ENCODE measurements at places on chromosomes 6 and 20.

GRCh38 chr6:5590187-5590586 lies 328.9 kb downstream of the FARS2 start:
- no peak for DNase-seq

- no peak for DNase-seq
Measured at GRCh38 chr6:139858429-139858828, 484.0 kb upstream of the CITED2 start.

- peak; percentile 87 for DNase-seq
Measured at GRCh38 chr6:29516108-29516507, 28.4 kb upstream of the MAS1L start.

DNA sequence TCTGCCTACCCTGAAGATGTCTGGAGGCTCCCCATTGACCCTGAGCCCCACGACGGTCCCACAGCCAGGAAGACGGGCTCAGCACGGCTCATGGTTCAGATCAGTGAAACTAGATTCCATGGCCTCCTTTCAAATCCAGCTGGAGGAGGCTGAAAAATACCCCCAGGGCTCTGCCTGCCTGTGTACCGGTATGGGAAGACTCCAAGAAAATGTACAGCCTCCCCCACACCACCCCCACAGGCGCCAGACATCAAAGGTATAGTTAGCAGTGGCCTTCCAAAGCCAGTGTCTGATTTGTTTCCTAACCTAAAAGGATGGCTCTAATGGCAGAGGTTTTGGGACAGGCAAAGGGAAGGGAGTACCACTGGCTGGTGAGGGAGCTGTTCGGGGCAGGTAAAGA lies 86.2 kb upstream of the SNAP25 start:
- DNase-seq: no peak

DNA sequence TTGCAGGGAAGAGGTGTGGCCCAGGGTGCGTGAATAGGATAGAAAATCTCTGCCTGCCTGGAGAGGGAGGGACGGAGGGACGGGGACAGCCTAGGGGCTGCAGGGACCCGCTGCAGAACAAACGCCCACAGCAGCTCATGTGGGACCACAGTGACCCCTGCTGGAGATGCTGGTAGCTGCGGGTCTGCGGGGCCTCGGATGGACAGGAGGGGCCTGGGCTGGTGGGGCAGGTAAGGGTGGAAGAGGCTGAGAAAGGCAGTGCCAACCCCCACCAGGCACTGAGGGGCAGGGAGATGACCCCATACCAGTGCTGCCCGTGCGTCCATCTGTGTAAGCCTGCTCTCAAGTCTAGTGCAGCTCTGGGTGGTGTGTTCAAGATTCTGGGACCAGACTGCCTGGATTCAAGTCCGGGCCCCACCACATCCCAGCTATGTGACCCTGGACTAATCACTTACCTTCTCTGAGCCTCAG lies 39.4 kb downstream of the KIAA1755 start:
- DNase-seq: peak; percentile 57

- no peak for DNase-seq
Measured at GRCh38 chr6:145507239-145507638, 228.1 kb downstream of the EPM2A start.

DNA sequence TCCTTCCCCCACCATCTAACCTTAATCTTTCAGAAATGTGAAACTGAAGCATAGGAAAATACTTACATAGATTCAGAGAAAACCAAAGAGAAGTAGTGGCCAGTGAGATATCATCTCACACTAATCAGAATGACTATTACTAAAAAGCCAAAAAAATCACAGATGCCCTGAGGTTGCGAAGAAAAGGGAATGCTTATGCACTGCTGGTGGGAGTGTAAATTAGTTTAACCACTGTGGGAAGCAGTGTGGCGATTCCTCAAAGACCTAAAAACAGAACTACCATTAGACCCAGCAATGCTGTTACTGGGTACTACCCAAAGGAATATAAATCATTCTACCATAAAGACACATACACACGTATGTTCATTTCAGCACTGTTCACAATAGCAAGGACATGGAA lies 9.2 kb upstream of the PREX1 start:
- no peak for DNase-seq

- no peak for DNase-seq
Measured at GRCh38 chr6:90177544-90178383, 118.9 kb downstream of the BACH2 start.

DNA sequence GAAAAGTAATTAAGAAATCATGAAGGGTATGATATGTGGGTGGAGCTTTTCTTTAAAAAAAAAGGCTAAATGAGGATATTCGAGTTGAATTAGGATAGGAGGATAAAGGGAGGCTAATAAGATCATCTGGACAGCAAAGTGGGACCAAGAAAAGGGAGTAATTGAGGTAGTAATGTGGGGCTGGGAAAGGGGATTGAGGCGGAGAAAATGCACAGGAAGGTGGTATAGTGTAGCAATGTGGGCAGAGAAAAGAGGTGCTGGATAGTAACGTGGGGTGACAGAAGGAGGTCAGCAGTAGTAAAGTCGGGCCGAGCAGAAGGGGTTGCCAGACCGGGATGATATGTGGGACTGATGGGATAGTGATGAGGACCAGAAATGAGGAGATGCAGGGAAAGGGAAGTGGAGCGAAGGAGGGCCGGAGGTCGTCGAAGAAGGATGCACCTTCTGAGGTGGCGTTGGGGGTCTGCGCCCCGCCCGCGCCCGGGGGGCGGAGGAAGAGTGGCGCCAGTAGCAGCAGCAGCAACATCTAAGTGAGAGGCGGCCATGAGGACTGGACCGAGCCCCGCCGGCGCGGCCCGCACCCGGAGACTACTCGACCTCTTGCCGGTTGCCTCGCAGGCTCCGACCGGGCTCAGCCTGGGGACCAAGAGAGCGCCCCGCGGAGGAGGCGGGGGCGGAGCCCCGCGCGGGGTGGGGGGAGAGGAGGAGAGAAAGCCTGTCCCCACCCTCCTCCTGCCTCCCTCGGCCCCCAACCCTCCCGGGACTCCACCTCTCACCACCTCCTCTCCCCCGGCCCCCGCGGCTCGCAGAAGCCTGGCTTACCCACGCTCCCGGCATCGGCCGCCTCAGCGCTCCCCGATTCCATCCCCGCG lies 887 bp downstream of the GABBR1 start:
- DNase-seq: peak; percentile 65

DNA sequence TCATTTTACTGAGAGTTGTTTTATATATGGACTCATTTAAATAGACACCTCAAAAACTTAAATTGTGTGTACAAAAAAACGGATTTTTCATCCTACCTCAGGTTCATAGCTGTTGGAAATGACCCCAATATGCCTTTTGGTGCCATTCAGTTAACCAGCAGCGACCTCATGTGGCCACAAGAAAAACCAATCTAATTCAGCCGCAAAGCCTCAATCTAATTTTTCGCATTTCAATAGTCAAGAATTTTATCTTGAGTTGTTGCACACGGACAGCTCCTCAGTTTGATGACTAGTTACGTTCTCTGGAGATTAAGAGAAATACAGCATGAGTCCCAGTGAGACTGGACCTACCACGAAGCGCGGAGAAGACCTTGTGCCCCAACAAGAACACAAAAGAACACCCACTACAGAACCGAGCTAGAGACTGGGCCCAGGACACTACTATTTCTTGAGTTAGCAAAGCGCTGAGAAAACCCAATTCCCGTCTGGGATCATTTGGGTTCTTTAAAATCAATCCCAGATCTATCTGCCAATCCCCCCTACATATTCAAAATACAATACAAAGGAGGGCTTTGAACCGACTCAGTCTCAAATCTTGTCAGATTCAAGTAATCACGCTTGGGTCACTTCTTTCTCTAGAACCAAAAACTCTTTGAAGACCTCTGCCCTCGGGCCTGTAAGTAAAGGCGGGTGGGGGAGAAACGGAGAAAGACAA lies 1.1 kb downstream of the TCP11 start:
- peak; percentile 74 for DNase-seq

- no peak for DNase-seq
Measured at GRCh38 chr6:89944826-89945407, 50.6 kb downstream of the GJA10 start.

- peak; percentile 49 for DNase-seq
Measured at GRCh38 chr6:143689852-143690251, 12.1 kb downstream of the PHACTR2 start.

GRCh38 chr20:14720251-14720650 lies 382.8 kb upstream of the FLRT3 start:
- DNase-seq: no peak

- DNase-seq: peak; percentile 49
Measured at GRCh38 chr20:51043811-51044210, 20.9 kb upstream of the KCNG1 start.

GRCh38 chr6:209432-210103 lies 82.7 kb upstream of the DUSP22 start:
- DNase-seq: no peak

DNA sequence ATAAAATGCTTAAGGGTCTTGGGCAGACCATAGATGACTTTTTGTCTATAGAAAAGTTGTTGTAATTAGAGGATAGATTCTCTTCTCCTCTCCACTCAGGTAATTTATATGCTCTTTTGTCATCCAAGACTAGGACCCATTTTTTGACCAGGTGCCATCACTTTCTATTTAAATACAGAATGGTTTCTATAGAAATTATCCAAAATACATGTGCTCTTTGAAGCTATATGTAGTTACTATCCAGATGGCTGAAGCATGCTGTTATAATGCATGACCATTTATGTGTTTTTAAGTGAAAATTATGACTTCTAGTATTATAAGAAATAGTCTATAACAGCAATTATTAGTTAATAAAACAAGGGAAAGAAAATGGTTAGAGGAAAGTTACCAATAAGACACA lies 3.0 kb upstream of the MLIP start:
- DNase-seq: no peak

GRCh38 chr20:45592574-45593189 lies 13.6 kb upstream of the WFDC8 start:
- DNase-seq: peak; percentile 9

GRCh38 chr20:16747291-16747811 lies 807 bp upstream of the OTOR start:
- DNase-seq: no peak

DNA sequence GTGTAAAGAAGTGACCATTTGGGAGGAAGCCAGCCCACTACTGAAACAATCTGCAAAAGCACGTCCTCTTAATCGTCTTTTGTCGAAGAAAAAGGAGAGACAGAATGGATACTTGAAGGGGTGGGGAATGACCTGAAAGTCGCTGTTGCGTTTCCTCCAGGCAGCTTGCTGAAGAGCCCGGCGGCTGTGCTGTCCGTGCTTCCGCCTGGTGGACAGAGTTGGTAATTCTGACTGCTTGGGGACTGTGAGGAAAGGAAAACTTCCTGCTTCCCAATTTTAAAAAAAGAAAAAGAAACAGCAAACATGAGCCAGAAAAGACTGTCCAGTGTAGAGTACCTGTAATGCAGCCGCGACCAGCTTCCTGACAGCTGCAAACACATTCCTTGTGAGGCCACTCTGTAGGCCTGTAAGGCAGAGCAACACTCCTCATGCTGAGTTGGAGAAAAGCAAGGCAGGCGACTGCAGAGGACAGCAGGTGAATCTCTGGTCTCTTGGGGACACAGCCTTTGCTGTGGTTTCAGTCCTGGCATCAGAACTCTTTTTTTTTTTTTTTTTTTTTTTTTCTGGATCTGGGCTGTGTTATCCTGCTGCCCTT lies 251.1 kb upstream of the TBX18 start:
- peak; percentile 78 for DNase-seq

DNA sequence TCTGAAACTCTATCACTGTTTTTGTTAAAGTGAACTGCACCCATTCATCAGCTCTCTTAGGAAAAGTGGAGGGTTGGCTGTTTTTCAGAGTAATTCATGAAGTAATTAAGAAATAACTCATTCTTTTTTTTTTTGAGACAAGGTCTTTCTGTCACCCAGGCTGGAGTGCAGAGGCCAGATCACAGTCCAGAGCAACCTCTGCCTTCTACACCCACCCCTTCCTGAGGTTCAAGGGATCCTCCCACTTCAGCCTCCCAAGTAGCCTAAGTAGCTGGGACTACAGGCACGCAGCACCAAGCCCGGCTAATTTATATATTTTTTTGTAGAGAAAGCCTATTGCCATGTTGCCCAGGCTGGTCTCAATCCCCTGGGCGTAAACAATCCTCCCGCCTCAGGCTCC lies 2.6 kb downstream of the ZNFX1 start:
- no peak for DNase-seq

DNA sequence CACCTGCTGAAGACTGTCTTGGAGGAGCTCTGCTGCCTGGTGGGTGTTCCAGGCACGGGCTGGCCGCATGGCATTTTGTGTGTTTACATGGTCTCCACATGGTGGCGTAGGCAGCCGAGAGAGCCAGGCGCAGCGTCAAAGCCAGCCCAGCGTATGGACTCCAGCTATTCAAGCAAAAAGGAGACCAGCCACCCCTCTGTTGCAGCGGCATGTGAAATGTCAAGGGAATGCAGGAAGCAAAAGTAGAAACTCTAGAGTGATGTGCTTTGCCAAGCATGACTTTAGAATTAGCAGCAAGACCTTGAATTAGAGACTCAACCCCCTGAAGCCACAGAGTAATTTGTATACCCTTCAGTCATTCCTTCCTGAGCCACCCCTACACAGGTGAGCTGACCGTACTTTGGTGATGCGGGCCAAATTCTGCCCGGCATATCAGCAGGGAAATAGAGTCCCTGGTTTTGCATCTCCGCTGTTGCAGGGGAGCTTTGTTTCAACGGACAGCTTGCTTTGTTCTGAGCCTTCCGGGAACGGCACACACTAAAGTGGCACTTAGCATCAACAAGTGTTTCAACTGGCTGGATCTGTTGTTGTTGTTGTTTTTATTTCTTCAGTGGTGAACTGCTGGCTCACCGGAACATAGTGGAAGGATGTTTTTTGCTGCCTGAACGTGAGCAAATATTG lies 48.5 kb downstream of the FNDC1 start:
- DNase-seq: peak; percentile 35

DNA sequence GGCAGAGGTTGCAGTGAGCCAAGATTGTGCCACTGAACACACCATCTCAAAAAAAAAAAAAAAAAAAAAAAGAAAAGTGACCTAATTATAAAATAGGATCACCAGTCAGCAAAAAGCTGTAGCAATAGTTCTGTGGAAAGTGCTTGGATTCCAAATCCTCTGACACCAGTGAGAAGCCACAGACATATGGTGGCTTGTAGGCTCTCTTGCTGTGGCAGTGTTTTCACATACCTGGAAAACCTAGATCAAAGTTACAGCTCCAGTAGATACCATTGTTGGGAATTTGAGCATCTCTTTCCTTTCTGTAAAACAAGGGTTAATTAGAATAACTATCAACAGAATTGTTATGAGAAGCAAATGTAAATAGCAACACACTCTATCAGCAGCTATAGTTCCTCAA lies 4.1 kb downstream of the CCDC170 start:
- DNase-seq: no peak

DNA sequence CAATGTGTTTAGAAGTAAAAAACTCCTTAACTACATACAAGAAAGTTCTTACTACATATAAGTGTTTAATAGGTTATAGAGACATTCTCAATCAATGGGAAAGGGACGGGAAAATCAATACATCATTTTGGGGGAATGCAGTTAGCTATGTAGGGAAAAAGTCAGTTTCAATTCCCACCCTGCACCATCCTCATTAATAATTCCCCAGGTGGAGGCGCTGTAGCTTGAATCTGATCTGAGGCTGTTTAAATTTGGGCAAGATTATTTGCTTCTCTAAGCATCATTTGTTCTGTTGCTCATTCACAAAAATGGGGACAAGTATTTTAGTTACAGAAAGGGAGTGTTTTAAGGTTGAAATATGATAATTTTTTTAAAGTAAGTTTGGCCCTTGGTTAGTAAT lies 19.1 kb downstream of the OLIG3 start:
- no peak for DNase-seq

- no peak for DNase-seq
Measured at GRCh38 chr6:167832497-167833395, 6.0 kb downstream of the AFDN start.

GRCh38 chr6:93040375-93040774 lies 379.0 kb downstream of the EPHA7 start:
- DNase-seq: peak; percentile 75

- no peak for DNase-seq
Measured at GRCh38 chr6:39182604-39183003, 46.7 kb downstream of the KCNK5 start.

GRCh38 chr20:50286174-50286511 lies 95.5 kb downstream of the CEBPB start:
- DNase-seq: no peak

Measured in astrocyte of the spinal cord (primary cell).